Urothelium cell line (cell line): ENCODE measurements at places on chromosomes 3 and 15.

DNA sequence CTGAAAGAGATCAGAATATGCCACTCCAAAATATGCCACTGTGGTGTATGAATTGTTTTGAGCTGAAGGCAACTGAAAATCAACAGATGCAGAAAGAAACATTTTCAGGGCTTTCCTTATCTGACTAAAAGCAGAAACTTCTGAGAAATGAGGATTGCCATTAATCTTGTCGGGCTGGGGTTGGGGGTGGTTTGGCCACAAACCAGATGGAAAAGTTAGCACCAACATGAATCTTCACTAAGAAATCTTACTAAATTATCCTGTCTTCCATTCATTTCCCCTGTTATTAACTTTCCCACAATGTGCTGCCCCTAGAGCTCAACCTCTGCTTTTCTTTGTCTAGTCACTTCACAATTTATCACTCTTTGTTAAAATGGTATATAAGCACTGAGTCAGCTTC is 229.9 kb upstream of the GADL1 start:
- no peak for DNase-seq

DNA sequence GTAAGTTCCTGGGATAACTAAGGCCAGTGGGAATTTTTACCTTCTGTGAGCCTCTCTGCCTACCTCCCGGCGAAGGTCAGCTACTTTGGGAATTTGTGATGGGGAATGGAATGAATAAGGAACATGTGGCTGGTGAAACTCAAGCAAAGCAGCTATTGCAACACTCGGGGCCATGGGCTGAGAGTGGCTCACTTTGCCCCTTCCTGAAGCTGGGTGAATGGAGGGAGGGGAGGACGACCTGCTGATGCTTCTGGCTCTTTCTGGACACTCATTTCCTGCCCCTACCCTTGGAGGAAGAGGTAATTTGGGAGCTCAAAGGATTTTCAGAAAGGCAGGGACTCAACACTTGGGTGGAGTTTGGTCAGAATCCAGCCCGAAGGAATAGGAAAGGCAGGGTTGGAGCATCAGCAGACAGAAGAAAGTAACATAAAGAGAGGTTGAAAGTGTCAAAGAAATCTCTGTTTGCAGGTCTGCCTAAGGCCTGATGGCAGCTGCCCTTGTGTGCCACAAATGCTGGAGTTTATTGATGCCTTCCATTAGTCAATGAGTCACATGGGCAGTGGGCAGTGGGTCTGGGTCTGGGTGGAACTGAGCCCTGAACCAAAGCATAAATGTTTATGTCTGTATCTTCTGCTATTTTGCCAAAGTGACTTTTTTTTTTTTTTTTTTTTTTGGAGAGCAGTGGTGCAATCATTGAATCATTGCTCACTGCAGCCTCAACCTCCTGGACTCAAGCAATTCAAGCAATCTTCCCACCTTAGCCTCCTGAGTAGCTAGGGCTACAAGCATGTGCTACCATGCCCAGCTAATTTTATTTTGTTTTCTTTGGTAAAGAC is 12.4 kb downstream of the LAMP3 start:
- DNase-seq = no peak

DNA sequence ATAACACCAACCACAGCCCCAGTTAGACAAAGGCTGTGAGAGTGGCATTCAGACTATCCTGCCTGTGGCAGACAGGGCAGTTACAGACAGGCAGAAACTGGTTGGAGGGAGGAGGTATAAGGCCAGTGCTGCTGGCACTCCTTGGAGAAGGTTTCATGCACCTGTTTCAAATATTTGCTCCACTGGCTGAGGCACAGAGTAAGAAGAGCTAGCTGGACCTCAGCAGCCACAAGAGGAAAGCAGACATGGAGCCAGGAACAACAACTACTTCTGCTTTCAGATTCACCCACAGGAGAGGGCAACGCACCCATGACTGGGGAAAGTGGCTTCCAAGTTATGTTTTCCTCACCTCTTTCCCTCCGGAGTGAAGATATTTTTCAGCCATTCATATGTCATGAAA is 11.5 kb upstream of the PRKAR2A start:
- DNase-seq = peak; percentile 2

GRCh38 chr15:80093854-80094418 is 34.5 kb downstream of the ZFAND6 start:
- peak; percentile 4 for DNase-seq

GRCh38 chr3:123122525-123123315 is 55.9 kb downstream of the PDIA5 start:
- DNase-seq = no peak

GRCh38 chr15:56659197-56659596 is 74.1 kb downstream of the ZNF280D start:
- no peak for DNase-seq

- peak; percentile 52 for DNase-seq
These were observed 100.9 kb downstream of the PGPEP1L start for GRCh38 chr15:98906712-98907083.

DNA sequence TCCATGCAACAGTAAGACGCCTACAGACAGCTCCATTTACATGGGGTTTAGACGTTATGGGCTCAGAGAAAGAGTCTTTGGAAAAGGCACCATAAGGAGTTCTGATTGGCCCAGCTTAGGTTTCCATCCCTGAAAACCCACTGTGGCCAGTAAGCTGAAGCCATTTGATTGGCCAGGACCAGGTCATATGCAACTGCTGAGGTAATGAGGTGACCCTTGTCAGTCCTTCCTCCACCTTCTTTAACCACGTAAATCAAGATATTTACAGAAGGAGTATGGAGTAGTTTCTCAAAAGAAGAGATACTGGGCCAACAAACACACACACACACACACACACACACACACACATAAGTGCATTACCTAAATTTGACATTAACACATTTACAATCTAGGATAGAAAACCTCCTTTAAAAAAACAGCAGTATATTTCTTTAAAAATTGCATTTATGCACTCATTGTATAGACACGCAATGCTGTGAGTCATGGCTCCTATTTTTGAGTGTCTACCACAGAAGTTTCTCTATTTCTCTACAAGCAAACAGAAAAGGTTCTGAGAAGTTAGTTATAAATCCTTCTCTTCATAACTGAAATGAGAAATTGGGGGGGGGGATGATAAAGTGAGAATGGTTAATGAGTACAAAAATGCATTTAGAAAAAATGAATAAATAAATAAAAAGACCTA is 16.3 kb upstream of the MB21D2 start:
- DNase-seq = no peak

- DNase-seq = no peak
These were observed 80.9 kb downstream of the TNIK start for GRCh38 chr3:171379281-171379680.

DNA sequence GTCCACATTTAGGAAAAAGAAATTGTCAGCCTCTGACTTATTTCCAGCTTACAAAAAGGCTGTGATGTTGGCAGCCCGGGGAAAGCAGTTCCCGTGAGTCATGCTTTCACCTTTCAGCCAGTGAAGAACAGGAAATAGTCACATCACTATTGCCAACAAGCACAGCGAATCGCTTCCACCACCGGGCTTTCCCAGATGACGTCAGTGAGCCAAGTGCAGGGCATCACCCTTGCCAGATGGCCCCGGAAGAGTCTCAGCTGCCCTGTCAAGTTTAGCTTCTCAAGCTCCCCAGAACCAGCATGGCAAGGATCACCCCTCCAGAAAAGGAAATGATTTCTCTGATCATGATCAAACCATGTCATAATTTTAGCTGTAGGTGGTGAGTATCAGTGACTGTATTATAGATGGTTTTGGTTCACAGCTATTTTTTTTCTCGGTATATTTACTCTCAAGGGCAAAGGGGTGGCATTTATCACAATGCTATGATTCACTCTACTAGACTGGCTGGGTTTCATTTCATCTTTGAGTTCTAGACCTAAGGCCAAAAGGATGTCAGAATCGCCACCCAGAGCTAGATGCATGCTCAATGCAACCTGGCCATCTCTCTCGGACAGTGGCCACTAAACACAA is 32.9 kb downstream of the B3GNT5 start:
- peak; percentile 95 for DNase-seq

GRCh38 chr3:54874816-54875556 is 52.9 kb downstream of the LRTM1 start:
- no peak for DNase-seq

GRCh38 chr15:44427756-44428724 is 611 bp downstream of the CTDSPL2 start:
- peak; percentile 49 for DNase-seq

GRCh38 chr15:60651734-60652141 is 172.8 kb upstream of the ICE2 start:
- no peak for DNase-seq

DNA sequence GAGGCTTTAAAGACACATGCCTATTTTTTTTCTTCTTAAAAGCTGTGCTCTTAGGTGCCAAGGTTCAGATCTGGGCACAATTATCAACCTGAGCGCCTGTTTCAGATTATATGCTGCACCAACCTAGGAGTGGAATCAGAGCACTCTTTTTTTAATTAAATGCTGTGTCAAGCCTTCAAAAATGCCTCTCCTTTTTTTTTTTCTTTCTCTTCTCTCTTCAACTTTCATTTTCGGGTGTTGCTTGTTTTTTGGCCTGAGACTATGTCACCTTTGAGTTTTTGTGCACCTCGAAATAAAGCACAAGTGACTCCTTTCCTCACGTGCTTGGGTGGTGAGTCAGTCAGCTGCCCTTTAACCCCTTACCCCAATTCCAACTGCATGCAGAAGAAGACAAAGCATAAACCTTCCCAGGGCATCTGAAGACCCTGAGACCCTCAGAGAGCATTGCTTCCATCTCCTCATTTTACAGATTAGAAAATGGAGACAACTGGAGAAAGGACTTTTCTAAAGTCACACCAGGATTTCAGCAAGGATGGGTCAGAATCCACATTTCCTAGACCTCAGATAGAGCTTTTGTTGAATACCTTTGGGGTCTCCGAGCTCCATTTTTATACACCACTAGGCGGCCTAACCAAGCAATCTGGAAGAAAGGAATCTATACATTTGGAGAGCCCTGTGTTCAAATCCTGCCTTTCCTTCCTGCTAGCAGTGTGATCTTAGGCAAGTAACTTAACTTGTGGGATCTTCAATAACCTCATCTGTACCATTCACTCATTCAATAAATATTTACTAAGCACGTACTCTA is 631 bp upstream of the PRICKLE2 start:
- no peak for DNase-seq

GRCh38 chr15:72740219-72740618 is 43.3 kb downstream of the ADPGK start:
- no peak for DNase-seq

- DNase-seq = no peak
These were observed 31.3 kb upstream of the ARHGEF3 start for GRCh38 chr3:56833022-56833421.

GRCh38 chr3:131602011-131602779 is 99.4 kb upstream of the MRPL3 start:
- peak; percentile 12 for DNase-seq

GRCh38 chr3:132822837-132823236 is 100.6 kb upstream of the NPHP3 start:
- DNase-seq = no peak

DNA sequence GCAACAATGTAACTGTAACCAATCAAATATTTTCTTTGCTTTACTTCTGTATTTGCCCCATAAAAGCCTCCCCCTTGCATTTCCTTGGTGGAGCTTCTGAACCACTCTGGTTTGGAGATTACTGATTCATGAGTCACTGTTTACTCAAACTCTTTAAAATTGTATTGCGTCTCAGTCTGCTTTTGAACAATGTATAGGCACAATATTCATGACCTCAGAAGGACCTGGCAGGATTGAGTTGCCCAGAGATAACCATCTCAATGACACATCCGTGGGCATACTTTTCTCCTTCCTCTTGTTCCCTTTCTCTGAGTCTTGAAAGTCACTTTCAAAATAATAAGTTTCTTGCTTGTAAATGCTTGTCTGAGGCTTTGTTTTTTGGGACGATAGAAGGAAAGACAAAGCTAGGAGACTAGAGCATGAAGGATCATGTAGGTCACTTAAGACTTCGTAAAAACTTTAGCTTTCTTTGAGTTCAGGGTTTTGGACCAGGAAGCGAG is 57.1 kb upstream of the POU1F1 start:
- peak; percentile 63 for DNase-seq

DNA sequence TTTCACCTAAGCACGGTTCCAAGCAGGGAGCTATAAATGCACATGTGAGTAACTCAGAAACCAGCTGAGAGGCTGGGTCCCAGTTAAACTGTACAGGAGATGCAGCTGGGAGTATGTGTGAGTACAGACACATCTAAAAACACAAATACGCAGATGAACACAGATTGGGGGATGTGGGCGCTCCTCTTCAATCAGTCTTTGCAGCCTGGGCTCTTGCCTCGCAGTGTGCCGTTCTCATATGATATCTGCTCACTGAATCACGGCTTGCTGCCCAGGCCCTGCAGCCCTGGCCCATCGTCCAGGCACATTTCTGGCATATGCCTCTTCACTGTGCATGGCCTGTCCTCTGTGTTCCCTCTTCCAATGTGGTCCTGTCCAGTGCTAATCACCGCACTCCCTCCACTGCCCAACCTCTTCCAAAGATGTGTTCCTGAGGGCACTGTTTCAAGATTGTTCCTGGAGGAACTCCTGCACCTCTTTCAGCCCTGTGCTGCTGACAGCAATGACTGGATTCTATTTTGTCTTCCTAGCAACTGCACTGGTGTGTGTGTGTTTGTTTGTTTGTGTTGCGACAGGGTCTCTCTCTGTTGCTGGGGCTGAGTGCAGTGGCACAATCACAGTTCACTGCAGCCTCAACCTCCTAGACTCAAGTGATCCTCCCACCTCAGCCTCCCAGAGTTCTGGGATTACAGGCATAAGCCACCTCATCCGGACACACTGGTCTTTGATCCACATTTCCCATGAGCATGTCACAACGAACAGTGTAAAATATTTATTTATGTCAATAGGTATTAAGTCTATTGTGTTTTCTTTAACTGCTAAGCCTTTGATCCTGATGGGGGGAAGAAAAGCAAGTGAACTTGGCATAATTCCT is 17.0 kb downstream of the CA12 start:
- DNase-seq = no peak

GRCh38 chr15:77866186-77866585 is 211.3 kb downstream of the TBC1D2B start:
- no peak for DNase-seq

DNA sequence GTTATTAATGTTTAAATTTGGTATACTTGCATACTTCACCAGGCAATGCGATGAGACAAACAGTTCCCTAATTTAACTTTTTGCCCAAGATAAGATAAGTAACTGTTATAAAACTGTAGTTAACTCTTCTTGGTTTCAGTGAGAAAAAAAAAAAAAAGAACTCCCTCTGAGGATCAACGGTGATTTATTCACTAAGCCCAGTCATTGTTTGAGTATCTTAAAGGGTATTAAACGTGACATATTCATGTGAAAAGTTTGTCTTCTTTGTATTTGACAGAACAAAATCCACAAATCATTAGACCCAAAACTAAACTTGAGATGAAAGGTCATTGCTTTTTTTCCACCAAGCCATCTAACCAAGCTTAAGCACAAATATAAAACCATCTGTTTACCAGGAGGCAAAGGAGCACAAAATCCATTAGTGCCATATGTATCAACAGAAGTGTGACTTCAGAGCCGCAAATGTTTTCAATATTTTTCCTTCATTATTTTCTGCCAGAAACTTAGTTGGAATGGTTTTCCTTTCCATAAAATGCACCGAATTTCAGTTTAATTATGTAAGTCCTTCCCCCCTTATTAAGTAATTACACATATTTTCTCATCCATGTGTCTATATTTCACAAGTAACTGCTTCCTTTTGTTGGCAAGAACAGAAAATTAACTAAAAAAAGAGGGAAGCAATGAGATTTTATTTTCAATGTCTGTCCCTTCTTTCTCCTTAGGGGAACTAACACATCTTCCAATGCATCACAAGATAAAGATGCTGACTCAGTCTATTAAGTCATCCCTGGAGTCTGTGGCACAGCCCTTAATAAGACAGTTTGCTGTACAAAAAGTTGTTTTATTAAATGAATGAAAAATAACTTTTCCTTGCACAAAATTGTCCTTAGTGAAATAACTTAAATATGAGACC is 92.2 kb upstream of the RAP2B start:
- peak; percentile 11 for DNase-seq
